Aorta (tissue), 5 donors: ENCODE measurements at places on chromosomes 13 and 19. TPM values are rescaled to one million over a fixed set of nuclear protein-coding genes. Genes with fewer than 3 reads are reported as not detected.

Gene SCGB2B2
- total RNA-seq = 0.75 TPM

Gene CGB5
- total RNA-seq = not detected

GRCh38 chr13:99968521-99969452 is 2.8 kb downstream of the ZIC5 start:
- no peak for DNase-seq

- DNase-seq = no peak
Observed at GRCh38 chr13:86757236-86757978, 913.8 kb upstream of the SLITRK5 start.

DNA sequence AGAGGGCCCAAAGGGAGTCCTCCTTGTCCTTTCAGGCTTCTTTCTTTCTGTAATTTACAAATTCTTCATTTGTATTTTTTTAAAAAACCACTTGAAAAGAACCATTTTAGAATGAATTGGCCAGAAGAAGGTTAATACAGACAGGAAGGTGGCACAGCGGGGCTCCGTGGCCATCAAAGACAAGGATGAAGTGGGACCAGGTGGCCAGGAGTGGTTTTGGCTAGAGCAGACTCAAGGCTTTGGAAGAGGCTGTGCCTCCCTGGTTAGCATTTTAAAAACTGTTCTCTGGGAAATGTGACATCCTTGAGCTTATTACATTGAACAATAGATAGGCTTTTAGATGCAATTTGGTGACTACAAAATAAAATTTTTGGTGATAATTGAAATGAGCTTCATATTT is 48.4 kb downstream of the ATP8A2 start:
- DNase-seq = no peak

GRCh38 chr19:50794074-50794875 is 4.1 kb downstream of the ACP4 start:
- DNase-seq = no peak

DNA sequence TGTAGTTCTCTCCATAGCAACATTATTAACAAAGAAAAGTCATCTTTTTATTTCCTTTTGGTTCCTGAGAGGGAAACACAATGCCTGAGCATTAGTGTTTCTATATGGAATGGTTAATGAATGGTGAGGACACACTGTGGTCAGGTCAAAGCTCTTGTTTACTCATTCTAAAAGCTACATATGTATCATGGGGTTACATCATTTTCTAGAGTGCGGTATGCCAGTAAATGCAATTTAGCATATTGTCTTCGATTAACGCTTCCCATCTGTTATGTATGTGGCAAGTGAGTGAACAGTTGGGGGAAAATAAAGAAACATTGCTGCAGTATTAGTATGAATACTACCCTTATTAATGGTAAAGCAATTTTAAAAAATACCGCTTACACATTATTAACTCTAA is 1152.2 kb upstream of the SPRY2 start:
- DNase-seq = no peak

Gene ATP4B
- total RNA-seq = not detected

Gene CGB7
- not detected for total RNA-seq

- no peak for DNase-seq
Observed at GRCh38 chr19:28948566-28948965, 264.4 kb downstream of the UQCRFS1 start.

GRCh38 chr13:24212674-24213073 is 52.2 kb downstream of the SPATA13 start:
- DNase-seq = no peak

DNA sequence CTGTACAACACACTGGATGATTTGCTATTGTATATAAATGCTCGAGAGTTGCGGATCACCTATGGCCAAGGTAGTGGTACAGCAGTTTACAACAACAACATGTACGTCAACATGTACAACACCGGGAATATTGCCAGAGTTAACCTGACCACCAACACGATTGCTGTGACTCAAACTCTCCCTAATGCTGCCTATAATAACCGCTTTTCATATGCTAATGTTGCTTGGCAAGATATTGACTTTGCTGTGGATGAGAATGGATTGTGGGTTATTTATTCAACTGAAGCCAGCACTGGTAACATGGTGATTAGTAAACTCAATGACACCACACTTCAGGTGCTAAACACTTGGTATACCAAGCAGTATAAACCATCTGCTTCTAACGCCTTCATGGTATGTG is 21.5 kb downstream of the OLFM4 start:
- DNase-seq = no peak

Gene MYO1F
- 30.3 TPM for total RNA-seq

DNA sequence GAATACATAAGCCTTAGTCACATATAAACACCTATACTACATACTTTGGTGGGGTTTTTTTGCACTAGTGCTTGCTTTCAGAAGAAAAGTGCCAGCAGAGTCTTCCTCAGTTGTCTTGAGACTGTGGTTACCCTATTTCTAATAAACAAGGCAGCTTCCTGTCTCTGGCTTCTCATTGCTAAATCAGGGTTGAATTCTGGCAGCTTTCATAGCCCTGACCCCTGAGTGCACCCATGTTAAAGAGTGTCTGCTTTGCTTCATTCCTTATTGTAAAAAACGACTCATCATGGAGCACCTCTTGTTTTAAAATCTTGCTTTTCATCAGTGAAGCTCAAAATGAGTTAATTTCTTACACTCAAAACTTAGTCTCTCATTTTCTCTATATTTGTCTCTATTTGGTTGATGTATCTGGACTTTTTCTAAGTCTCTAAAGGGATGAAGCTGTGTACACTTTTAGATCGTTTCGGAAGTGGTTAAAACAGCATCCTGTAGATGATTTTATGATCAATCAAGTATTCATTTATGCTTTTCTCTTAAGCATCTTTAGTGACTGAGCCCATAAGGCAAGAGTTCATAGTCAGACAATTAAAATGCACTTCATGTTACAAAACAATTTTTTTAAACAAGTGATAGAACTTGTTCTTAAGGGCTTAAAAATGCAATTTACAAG is 72.1 kb downstream of the KLF12 start:
- no peak for DNase-seq

Gene SIAH3
- total RNA-seq = 0.09 TPM

- DNase-seq = no peak
Observed at GRCh38 chr13:48263196-48263595, 30.2 kb downstream of the ITM2B start.

Gene HNRNPUL1
- total RNA-seq = 156 TPM

Gene KLK13
- total RNA-seq = not detected

- no peak for DNase-seq
Observed at GRCh38 chr13:34591129-34591528, 350.9 kb upstream of the NBEA start.

DNA sequence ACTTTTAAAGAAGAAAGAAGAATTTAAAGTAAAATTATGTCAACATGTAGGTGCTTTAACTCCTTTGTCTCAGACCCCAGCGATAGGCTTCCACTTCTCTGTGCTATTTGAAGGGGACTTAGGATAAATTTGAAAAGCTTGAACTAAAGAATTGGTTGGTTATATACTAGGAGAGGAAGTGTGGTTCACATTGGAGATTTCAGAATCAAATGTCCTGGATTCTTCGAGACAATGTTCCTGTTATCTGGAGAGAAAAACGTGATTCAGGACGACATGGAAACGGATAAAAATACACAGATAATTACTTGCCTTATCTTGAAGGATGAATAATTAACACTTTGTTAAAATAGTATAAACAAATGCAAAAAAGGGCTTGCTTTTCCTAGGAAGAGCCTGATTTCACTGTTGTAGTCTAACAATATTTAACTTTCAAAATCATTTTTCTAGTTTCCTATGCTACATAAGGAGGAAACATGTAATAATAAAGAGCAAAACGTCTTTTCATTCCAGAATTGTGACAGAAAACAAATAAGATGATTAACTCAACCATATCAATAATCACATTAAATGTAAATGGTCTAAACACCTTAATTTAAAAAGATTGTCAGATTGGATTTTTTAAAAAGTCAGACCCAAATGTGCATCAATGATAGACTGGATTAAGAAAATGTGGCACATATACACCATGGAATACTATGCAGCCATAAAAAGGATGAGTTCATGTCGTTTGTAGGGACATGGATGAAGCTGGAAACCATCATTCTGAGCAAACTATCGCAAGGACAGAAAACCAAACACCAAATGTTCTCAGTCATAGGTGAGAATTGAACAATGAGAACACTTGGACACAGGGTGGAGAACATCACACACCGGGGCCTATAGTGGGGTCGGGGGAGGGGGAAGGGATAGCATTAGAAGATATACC is 724 bp upstream of the ZNF780A start:
- DNase-seq = no peak

DNA sequence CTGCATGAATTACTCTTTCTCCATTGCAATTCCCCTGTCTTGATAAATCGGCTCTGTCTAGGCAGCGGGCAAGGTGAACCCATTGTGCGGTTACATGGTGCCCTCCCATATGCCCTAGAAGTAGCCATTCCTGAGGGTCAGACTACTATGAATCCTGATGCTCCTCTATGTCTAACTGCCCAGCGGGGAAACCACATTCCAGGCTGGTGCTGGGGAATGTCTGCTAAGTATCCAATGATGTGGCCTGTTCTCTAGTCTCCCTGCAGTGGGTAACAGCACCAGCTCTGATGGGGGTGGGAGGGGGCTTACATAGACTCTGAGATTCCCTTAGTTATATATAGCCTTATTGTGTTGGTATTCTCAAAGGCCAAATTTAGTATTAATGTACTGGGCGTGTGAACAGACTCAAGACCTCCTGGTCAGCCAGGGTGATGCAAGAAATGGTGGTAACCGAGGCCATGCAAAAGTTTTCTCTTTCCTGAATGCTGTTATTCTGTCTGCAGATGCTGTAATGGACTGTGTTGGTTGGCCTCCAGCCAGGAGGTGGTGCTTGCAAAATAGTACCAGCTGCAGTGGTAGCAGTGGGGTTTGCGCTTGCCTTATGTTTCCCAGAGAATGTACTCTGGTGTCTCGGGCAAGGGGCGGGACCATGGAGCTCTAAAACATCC is 564.8 kb upstream of the SLITRK1 start:
- DNase-seq = no peak

- DNase-seq = no peak
Observed at GRCh38 chr19:34165295-34165738, 7.0 kb upstream of the LSM14A start.

Gene KCNJ14
- 1.1 TPM for total RNA-seq

DNA sequence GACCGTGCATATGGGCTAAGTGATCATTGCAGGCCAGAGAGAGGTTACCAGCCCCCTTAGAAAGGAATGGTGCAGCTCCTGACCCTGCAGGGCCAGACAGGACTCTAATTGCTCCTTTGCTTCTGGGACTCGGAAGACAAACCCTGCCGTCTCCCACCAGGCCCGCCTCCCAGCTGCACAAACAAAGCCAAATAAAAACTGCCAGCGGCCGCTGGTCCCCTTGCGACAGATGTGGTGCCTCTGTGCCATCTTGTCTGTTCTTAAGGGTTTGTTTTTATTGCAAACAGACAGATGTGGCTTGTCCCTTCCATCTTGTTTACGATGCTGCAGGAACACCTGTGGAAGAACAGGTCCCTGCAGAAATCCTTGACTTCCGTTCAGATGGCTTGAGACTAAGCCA is 434.4 kb upstream of the TSHZ3 start:
- DNase-seq = no peak

DNA sequence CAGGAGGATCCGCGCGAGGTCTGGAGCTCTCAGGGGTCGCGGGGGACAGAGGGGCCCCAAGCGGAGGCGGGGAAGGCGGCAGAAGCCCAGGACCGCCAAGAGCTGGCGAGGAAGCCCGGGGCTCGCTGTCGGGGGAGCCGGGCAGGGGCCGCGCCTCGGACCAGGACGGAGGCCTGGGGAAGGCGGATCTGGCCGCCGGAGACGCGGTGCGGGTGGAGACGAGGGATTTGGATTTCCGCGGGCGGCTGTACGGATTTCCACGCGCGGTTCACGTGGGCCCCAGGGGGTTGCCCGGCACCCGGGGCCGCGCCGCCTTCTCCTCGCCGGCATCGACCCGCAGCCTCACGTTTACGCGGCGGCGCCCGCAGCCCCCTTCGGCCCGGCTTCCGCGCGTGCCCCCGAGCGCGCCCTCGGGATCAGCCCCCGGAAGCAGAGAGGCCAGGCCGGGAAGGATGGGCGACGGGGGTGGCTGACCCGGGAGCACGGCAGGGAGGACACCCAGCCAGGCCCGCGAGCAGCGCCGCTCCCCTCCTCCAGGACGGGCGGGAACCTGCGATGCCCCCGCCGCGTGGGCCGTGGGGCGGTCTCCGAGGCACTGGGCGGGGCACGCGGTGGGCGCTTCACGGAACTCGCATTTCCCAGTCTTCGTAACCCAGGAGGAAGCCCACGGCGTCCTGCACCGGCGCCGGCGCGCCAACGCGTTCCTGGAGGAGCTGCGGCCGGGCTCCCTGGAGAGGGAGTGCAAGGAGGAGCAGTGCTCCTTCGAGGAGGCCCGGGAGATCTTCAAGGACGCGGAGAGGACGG is 4.7 kb downstream of the F7 start:
- DNase-seq = peak; percentile 76

- no peak for DNase-seq
Observed at GRCh38 chr13:94556041-94556440, 39.9 kb downstream of the TGDS start.

DNA sequence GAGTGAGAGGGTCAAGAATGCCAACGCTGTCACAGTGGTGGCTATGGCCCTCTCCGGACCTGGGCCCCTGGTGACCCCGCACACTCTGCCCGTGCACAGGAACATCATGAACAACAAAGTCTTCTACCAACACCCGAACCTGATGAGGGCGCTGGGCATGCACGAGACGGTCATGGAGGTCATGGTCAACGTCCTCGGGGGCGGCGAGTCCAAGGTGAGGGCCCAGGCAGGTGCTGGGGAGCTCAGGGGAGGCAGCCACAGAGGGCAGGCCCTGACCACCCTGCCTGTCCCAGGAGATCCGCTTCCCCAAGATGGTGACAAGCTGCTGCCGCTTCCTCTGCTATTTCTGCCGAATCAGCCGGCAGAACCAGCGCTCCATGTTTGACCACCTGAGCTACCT is 62.6 kb downstream of the RYR1 start:
- DNase-seq = no peak

DNA sequence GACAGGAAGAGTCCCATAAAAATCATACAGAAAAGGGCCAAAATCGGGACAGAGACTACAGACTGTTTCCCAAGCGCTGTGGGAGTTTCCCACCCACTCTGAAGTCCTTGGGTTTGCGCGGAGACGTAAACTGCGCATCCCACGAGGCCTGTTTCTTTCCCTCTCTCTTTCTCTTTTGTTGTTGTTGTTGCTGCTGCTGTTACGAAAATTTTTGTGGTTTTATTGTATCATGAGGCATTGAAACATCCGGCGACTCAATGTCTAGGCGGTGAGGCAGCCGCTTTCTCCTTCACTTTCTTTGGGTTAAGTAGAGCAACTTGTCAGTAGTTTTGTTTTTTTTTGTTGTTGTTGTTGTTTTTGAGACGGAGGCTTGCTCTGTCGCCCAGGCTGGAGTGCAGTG is 1.6 kb upstream of the PPP1R12C start:
- DNase-seq = no peak

DNA sequence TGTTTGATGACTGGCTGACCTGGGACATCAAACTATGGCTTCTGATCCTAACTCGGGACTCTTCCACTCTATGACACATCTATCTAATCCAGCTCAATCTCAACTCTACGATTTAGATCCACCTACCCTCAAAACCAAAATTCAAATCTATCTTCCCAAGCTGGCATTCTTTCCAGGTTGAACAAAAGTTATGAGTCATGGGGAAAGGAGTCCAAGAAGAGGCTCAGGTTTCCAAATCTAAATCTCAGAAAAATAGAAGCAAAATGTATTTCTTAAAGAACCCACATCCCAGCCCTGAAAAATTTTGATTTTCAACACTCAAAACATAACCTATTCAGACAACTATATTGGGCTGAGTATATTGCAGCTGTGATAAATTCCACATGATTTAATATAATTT is 143.9 kb upstream of the IPO5 start:
- DNase-seq = no peak

Gene NR2F6
- total RNA-seq = 23.1 TPM

Gene LHB
- total RNA-seq = 0.84 TPM
